ENCODE measurements at places on chromosomes 13 and 19.
A peak's percentile ranks its signal among the peaks of the same experiment; 100 is the strongest.

DNA sequence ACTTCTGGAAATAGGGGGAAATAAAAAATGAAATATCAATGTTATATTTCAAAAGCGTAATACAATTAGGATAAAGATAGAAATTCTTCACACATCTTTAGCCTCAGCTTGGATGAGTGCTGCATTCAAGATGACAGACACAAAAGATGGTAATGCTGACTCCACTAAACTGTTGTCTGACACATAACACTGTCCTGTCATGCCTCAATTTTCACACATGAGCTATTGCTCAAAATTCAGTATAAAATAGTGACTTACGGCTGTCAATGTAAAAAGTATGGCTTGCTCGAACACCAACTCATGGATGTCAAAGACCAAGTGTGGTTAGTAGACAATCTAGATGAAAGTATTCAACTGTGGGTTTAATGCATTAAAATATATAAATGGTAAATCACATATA lies 94.5 kb downstream of the KLF12 start:
- DNase-seq: no peak

DNA sequence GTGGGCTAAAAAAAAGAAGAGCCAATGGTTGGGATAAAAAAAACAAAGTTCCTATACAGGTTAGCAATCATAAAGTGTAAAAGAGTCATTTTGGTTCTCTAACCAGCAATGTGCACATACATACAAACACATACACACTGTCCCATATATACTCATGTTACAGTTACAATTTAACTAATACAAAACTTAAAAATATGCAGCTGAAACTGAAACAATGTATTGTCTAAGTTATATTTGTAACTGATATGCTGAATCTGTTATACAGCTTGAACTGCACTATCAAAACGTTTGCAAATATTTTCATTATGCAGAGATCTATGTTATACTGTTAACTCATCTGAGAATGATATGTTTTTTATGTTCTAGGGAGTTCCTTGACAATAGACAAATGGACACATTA lies 173.7 kb downstream of the KLF12 start:
- DNase-seq: no peak

DNA sequence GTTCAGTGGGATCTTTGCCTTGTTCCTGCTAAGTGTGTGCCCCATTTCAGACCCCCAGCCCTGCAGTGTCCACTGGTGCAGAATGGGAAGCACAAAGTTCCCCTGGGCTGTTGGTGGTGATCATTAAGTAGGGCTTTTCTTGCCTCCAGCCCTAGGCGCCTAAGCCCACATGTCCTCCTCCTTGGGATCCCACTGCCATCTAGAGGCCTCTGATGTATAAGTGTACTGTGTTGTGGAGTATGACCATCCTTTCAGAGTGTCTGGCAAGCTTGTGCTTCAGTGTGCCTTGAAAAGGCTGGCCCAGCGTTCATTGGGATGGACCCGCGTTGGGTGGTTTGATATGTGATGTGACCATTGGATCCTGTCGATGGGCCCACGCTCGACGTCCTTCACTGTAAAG lies 71.2 kb downstream of the WASF3 start:
- DNase-seq: no peak

DNA sequence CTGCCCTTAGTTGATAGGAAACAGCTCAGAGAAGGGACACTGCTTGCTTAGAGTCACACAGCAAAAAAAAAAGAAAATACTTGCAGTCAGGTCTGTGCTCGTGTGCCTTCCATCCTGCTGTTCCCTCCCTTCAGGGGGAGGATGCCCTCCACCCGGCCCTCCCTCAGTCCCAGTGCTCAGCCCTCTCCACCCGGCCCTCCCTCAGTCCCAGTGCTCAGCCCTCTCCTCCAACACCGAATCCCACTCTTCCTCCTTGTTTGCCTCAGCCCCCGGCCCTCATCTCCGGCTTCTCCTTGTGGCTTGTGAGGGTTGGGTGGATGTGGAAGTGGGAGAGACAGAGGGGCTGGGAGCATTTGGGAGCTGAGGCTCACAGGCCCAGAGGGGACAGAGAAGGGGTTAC lies 5.8 kb downstream of the TFPT start:
- no peak for DNase-seq

GRCh38 chr13:98123176-98123575 lies 19.7 kb upstream of the FARP1 start:
- DNase-seq: no peak

- DNase-seq: no peak
Observed at GRCh38 chr19:18999896-19000620, 33.3 kb downstream of the SUGP2 start.

DNA sequence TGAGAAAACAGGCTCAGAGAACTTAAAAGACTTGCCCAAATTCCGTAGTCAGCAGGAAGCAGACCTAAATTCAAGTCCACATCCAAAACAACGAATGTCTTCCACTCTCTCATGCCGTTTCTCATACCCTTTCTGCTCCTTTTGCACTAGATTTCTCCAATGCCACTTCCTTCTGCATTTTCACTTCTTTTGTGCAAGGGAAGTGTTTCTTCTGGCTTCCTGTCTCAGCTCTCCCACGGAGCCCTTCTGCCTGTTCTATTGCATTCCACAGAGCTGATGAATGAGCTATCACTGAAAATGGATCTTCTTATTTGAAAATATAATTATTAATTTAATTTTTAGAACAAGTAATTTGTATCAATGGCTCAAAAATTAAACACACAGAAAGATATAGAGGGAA lies 56.1 kb upstream of the STK24 start:
- DNase-seq: no peak

DNA sequence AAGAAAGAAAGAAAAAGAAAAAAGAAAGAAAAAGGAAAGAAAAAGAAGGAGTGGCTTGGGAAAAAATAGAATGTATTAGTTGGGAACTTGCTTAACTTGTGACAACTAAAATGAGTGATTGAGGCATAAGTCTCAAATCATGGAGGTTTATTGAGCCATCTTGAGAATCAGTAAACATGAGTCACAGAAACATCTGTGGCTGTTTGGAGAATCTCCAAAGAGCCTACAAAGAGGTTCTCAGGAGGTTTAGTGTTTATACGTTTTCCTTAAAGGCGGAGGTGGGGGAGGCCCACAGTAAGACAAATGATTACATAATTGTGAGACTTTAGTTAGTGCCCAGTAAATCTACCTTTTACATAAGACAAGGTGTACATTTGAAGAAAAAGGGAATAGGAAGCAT lies 38.6 kb downstream of the WDR87 start:
- DNase-seq: no peak

DNA sequence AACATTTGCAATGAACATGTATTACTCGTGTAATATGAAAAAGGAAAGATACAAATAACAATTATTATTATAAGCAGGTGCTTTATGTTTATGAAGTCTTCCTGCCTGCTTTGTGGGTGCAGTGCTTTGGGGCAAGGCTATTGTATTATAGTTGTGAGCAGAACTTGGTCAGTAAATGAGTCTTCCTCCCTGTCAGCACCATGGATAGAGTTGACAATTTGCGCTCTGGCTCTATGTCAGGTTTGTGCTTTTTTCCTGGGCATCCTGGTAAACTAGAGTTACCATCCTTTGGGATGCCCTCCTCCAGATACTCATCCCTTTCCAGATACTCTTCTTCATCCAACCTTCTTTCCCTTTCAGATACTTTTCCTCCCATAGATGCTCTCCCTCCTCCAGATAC lies 19.6 kb downstream of the ERICH6B start:
- no peak for DNase-seq

GRCh38 chr13:107291875-107292274 lies 723.9 kb upstream of the ARGLU1 start:
- DNase-seq: no peak

- no peak for DNase-seq
Observed at GRCh38 chr13:48155848-48156247, 60.9 kb upstream of the MED4 start.

DNA sequence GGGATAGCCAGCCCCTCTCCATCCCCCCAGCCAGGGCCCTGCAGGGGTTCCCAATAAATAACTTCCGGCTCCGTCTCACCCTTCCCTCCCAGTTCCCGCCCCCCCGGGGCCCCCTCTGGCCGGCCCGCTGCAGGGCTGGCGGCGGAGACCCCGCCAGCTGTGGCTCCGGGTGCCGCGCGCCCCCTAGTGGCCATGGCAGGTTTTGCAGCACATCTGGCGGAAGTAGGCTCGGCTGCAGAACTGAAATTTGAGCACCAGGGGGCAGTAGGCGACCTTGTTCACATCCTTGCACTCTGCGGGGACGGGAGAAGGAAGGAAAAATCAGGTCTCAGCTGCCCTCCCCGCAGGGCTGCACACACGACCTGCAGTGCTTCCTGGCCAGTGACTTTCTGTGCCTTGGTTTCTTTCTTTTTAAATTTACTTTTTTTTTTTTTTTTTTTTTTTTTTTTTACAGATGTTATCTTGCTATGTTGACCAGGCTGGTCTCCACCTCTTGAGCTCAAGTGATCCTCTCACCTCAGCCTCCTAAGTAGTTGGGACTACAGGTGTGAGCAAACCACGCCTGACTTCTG lies 3.6 kb upstream of the MYO1F start:
- peak; percentile 80 for DNase-seq

- no peak for DNase-seq
Observed at GRCh38 chr13:46796129-46796514, 839 bp downstream of the ESD start.

DNA sequence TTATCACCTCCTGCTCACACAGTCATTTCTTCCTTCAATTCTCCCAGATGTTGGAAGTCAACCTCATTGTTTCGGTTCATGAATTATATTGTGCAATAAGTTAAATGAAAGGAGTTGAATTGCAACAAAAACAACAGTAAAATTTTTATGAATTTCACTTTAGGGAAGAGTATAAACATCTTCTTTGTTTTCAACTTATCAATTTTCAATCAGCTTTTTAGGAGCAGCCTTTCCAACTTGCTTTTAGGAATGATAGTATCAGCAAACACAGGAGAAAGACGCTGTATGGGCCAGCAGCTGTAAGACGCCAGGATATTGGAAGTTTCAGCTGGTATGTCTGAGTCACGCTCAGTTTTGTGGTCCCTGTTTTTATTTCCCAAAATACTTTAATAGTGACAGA lies 132.5 kb upstream of the ARGLU1 start:
- DNase-seq: no peak

DNA sequence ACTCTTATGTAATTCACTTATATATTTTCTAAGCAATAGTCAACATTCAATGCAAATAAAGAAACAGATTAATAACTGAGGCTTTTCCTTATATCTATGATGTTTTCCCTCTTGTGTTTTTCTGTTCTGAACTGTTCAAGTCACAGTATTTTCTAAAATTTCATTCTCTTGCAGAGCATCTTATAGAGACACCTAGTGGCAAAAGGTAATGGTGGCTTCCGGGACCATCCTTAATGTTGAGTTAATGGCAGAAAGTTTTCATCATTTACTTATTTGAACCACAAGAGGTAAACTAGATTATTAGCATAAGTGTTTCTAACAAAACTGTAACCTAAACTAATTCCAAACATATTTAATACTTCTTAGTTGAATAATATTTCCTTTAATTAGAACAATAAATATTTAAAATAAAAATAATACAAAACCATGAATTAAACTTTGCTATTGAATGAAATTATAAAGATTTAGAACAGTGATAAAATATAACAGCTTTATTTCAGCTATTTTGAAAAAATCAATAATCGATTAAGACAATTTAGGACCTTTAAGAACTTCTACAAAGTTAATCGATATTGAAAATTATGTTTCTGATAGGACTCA lies 1.7 kb upstream of the SLITRK5 start:
- DNase-seq: no peak

GRCh38 chr13:84651288-84651687 lies 769.0 kb upstream of the SLITRK1 start:
- no peak for DNase-seq

GRCh38 chr13:59873856-59874255 lies 289.9 kb downstream of the DIAPH3 start:
- no peak for DNase-seq

GRCh38 chr13:99151516-99151915 lies 49.1 kb upstream of the UBAC2 start:
- DNase-seq: no peak

DNA sequence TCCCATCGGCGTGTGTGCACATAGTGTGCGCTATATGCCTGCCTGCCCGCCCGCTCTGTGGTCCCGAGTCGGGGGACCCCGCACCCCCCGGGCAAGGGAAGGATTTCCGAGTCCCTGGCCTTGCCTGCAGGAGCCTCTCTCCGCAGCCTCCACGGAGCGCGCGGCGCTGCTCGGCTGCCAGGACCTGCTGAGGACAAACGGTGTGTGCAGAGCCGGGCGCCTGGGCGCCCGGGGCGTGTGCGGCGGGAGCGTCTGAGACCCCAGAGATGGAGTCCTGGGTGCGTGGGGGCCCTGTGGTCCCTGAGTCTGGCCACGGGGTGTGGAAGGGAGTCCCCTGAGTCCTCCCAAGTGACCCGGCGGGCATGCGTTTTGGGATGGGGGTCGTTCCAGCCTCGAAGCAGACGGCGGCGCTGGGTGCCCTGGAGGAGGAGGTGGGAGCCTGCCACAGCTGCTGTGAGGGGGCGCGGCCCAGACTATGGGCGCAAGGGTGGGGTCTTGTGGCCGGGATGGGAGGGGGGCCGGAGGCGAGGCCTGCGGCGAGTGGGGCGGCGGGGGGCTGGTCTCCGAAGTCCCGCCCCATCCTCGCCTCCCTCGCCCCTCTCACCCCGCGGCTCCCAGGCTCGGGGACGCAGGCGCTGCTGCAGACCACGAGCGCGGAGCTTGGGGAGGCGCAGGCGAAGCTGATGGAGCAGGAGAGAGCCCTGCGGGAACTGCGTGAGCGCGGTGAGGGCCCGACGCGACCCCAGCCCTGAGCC lies 25.3 kb downstream of the CLEC4M start:
- DNase-seq: no peak

- DNase-seq: peak; percentile 48
Observed at GRCh38 chr19:5138606-5139582, 170.0 kb downstream of the KDM4B start.

DNA sequence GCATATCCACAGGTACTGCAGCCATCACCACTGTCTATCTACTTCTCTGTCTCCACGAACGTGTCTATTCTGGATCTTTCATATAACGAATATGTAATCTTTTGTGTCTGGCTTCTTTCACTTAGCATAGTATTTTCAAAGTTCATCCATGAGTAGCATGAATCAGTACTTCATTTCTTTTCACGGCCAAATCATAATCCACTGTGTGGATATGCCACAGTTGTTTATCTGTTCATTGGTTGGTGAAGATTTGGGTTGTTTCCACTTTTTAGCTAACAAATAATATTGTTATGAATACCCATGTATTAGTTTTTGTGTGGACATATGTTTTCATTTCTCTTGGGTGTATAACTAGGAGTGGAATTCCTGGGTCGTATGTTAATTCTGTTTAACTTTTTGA lies 14.4 kb downstream of the RGCC start:
- no peak for DNase-seq

- DNase-seq: no peak
Observed at GRCh38 chr19:46639358-46640182, 3.6 kb upstream of the GNG8 start.

DNA sequence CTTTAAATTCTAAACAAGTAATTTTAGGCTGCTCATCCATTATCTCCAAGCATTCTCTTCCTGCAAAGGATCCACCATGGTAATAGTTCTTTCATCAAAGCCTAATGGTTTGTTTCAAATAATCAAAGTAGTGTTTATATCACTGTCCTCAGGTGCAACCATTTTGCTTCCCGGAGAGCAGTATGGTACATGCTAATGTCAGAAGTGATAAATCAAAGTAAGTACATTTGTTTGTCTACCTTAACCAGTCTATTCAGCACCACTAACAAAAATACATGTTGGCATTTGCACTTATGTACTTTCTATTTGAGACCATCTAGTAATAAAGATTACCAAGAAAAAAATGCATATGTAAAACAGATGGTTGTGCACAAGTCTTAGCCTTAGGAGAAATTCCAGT lies 37.5 kb downstream of the DACH1 start:
- no peak for DNase-seq

Measured in activated T-cell treated with anti-CD3 and anti-CD28 coated beads for 4 hours (primary cell).